ENCODE measurements at places on chromosomes 2 and 18. TPM values are rescaled to one million over a fixed set of nuclear protein-coding genes. Genes with fewer than 3 reads are reported as not detected.

Gene WIPF1
- 6.0 TPM for total RNA-seq

Gene MAPK4
- total RNA-seq: not detected

Gene DTYMK
- total RNA-seq: 66.3 TPM

Gene PRKAG3
- total RNA-seq: not detected

Gene ZNF804A
- total RNA-seq: not detected

All from MCF 10A (cell line).